SK-N-SH (cell line): ENCODE measurements at places on chromosomes 13 and 19. TPM values are rescaled to one million over a fixed set of nuclear protein-coding genes. Genes with fewer than 3 reads are reported as not detected.
A peak's percentile ranks its signal among the peaks of the same experiment; 100 is the strongest.

GRCh38 chr19:28586474-28586873, 626.5 kb downstream of the UQCRFS1 start:
- no peak for DNase-seq

DNA sequence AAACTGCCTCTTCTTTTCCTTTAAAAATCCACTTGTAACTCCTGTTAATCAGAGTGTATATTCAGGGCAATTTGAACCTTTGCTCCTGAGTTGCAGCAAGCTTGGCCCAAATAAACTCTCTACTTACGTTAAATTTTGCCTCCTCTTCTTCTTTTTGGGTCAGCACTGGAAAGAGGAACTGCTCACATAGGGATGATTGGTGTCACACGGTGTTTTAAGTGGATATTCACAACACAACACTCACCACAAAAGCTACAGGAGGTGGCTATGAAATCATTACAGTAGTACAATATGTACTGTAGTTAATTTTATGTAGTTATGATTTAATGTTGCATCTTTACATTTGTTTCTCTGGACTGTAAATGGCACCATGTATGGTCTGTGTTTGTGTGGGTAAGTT, 96.8 kb upstream of the DOCK9 start:
- no peak for DNase-seq

DNA sequence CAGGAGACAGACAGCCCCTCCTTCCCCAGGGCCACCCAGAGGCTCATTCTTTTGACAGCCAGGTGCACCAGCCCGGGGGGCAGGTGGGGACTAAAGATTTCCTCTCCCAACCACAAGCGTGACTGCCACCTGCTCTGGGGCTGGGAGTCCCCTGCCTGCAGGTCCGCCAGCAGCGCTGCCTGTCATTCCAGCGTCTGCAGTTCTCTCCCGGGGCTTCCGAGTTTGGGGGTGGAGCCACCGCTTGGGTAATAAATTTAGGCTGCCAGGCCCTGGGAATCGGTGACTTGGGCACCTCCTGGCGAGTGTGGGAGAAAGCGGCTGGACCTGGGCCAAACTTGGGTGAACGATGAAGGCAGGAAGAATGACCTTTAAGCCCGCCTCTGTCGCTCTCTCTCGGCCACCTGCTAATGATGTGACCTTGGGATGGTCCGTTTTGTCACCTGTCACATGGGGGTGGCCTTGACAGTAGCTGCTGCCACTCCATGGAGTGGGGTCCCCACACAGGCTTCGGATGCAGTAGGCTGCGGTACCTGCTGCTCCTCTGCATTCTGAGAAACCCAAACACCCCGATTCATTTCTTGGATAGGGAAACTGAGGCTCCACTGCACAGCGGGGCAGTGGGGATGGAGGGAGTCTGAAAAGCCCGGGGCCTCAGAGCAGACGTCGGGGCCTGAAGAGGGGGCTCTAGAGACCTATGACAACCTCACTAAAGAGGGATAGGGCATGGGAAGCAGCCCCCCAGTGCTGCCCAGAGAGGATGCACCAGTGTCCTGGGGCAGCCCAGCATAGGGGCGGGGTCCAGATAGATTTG, 12.8 kb downstream of the FUT6 start:
- DNase-seq, result peak; percentile 83

GRCh38 chr19:7063339-7063738, 4.9 kb upstream of the MBD3L3 start:
- no peak for DNase-seq

Gene SYNE4
- 0.48 and 0.58 TPM in 2 replicates for polyA plus RNA-seq
